Testis (tissue), 5 donors: ENCODE measurements at places on chromosomes 3 and 15.

- DNase-seq = no peak
Measured at GRCh38 chr3:14389716-14390115, 12.7 kb upstream of the SLC6A6 start.

DNA sequence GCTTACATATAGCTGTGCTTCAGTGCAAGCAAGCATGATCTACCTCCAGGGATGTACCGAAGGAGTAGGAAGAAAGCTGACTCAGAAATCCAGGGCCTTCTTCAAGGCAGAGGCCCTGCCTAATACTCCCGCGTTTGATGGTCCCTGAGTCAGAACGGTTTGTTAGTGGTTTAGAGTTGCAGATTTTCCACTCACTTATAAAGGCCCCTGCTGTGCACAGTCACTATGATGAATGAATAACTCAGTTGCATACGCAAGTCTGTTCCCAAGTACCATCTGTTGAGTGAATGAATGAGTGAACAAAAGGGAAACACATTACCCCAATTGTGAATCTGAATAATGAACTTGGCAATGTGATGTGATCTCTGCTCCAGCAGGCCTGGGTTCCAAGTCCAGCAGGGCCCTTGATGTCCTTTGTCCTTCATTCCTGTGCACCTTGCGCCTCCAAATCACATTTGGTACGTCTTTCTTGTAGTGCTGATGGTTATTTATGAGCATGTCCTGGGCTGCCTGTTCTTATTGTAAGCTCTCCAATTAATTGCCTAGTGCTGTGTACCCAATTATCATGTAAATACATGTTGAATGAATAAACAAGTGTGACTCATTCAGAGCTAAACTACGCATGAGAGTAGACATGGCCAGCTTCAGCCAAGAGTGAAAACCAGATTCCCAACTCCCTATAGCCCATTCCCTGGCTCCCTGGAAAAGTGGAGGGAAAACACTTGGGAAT, 85.3 kb upstream of the LIMD1 start:
- DNase-seq = no peak

GRCh38 chr15:67066041-67066958, 898 bp downstream of the SMAD3 start:
- DNase-seq = no peak

GRCh38 chr3:51712511-51712931, 5.7 kb downstream of the GRM2 start:
- DNase-seq = no peak

GRCh38 chr3:23819599-23820360, 14.0 kb downstream of the UBE2E1 start:
- no peak for DNase-seq

- DNase-seq = no peak
Measured at GRCh38 chr15:97881346-97881965, 79.0 kb upstream of the ARRDC4 start.

DNA sequence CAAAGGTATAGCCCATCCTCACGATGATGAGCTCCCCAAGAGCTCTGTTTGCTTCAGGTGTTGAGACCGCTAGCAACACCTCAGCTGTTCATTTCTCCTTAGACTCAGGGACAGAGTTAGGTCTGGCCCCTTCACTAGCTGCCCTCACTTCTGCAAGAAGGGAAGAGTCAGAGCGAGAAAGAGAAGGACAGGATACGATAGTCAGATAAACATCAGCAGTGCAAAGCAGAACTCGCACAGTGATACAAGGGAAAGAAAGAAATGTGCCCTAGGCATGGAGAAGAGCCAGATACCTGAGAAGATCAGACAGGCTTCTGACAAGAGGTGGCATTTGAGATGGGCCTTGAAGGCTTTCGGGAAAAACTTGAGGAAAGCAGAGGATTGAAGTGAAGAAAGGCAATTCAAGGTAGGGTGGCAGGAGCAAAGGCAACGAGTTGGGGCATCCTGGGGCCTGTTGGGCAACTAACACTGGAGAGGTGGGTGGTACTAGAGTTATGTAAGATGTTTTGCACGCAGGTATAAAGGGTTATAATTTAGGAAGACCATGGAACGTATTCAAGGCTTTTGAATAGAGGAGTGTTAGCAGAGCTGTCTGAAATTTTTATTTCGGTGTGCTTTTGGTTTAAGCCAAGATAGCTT, 106.0 kb downstream of the PGPEP1L start:
- no peak for DNase-seq

DNA sequence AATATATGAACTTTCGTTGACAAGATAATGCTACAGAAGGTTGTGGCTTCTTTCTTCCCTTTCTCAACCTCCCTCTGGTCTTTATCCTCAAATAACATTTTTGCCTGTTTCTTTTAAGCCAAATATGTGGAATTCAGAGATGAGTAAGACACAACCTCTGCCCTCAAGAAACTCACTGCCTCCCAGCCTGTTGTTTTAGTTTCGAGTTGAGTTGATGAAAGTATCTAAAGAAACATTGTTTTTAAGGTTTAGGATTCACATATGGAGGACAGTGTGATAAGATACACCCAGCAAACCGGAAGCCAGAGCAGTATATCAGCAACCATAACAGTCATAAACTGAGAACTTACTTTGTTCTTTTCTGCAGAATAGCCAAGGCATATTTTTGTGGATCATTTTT, 218.6 kb downstream of the THSD4 start:
- no peak for DNase-seq
